Stromal cell of bone marrow (primary cell): ENCODE measurements at places on chromosomes 1 and 21.

- DNase-seq = no peak
These were observed 233.1 kb upstream of the VAMP3 start for GRCh38 chr1:7538033-7538432.

DNA sequence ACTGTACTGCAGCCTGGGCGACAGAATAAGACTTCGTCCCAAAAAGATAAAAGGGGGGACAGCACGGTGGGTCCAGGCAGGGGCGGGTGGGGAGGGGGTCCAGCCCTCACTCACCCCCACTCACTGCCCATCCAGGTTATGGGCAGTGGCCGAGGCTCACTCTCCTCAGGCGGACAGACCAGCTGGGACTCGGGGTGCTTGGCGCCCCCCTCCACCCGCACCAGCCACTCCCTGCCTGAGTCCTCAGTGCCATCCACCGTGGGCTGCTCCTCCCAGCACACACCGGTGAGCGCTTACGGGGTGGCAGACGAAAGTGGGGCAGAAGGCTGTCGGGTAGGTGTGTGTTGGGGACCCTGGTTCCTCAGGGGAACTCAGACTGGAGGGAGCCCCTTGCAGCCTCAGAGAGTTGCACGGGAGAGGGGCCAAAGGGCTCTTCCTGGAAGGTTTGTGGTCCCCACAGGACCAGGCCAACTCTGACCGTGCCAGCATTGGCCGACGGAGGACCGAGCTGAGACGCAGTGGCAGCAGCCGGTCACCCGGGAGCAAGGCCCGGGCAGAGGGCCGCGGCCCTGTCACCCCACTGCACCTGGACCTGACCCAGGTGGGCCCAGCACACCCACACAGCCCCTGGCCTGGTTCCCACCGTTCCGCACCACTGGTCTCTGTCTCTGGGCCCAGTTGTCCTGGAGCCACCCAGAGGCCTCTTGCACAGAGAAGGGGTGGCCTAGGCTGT is 6.6 kb downstream of the PLEKHN1 start:
- DNase-seq = no peak

DNA sequence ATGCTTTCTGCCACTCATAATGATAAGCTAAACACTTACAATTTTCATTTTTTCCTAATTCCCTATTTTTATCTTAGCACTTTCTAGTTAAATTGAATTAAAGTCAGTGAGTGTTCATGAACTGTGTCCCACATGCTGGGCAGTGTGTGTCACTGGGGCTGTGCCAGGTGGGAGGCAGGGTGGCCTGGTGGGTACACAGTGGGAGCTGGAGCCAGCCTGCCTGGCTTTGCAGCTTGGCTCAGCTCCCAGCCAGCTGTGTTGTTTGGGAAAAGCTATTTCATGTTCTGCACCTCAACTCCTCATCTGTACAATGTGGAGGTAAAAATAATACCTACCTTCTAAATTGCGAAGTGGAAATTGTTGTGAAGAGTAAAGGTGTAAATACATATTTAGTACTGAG is 238.4 kb downstream of the PLA2G4A start:
- DNase-seq = no peak

- no peak for DNase-seq
These were observed 145.5 kb downstream of the TENT5C start for GRCh38 chr1:117751321-117751720.

GRCh38 chr1:36829961-36830360 is 204.4 kb downstream of the GRIK3 start:
- DNase-seq = no peak

DNA sequence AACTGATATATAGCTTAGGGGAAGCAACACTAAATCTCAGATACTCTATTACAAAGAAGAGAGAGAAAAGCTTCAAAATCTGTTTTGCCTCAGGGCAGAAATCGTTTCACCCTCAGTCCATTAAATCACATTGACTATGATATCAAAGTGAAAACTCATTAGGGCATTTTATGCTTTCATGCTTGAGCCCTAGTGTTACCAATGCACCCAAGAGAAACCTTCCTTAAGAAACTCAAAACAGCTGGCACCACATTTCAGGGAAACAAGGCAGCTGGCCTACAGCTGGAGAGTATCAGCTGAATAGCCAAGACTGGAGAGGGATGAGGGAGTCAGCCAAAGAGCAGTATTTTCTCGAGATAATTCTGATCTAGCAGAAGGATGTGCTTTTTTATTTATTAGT is 14.9 kb downstream of the COLGALT2 start:
- DNase-seq = no peak

DNA sequence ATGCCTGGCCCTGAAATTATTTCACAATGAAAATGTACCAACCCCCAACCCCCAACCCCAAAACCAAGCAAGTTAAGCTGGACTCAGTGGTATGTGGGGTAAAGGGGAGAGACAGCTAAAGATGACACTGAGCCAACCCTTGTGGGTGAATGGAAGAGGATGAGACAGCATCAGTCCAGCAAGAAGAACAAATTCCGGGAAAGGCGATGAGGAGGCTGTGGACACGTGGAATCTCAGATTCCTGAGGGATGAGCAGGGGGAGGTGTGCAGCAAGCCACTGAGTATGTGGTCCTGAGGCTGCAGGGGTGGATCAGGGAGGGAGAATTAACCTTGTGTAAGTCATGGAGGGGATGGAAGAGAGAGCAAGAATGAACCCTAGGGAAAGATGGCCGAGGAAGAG is 14.4 kb upstream of the ZNF362 start:
- no peak for DNase-seq

DNA sequence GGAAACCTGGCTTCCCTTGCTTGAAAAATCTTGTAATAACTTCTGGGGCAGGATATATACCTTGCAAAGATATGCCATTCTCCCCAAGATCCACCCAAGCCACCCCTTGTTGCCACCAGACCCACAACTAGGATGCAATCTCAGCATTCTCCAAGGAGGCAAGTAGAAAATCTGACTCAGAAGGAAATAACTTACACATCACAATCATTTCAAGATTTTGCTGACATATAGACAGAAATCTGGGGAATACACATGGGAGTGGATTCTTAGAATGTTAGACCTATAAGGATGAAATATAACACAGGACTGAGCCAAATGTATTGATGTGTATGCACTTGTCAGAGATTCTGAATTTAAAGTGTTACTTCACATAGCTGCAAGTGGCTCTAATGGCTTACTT is 14.8 kb upstream of the ZDHHC18 start:
- DNase-seq = no peak

DNA sequence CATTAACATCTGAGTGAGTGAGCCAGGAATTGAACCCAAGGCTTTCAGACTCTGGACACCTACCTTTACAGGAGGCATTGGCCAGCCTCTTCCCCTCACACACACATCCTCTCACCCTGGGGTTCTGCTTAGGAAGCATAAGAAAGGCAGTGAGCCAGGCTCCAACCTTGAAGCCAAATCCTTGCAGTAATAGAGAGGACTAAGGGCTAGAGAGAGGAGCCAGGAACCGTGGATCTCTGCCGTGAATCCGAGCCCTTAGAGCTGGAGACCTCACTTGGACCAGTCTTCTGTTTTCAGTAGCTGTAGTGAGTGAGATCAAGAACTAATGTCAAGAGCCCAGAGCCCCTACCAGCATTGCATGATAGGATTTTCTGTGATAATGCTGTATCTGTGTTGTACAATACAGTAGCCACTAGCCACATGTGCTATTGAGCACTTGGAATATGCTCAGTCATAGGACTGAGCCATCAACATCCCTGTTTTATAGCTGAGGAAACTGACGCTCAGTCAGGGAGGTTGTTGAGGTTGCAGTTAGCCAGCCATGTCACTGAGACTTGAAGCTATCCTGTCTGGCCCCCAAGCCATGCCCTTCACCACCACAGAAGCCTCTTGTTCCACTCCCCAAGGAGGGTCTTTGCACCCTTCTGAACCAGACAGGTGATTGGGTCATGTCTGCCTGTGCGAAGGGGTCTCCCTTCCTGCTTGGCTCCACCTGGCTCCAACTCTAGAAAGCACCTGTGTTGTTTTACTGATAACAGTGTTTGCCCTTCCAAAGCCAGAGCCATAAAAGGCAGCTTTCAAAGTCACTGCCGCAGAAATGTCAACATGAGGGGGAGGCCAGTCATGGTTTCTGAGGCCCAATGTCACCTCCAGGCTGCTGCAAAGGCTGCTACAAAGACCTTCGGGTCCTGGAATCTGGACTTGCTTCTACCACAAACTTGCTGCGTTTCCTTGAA is 101.1 kb upstream of the JUN start:
- DNase-seq = no peak

DNA sequence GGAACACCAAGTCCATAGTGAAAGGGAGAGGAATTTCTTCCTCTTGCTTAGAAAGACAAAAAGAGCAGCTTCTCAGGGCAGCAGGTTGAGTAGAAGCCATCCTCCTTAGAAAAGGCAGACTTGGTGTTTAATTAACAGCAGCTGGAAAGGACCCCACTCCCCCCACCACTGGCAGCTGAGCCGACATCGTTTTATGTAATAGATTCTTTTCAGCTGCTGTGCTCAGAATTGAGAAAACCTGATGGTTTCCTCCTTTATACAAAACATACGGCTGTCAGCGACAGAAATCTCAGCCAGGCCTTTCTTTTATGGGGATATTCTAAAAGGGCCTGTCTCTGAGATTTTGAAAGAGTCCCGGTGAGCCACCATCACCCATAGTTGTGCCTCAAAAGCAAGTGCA is 49.9 kb downstream of the MAN1C1 start:
- DNase-seq = no peak

DNA sequence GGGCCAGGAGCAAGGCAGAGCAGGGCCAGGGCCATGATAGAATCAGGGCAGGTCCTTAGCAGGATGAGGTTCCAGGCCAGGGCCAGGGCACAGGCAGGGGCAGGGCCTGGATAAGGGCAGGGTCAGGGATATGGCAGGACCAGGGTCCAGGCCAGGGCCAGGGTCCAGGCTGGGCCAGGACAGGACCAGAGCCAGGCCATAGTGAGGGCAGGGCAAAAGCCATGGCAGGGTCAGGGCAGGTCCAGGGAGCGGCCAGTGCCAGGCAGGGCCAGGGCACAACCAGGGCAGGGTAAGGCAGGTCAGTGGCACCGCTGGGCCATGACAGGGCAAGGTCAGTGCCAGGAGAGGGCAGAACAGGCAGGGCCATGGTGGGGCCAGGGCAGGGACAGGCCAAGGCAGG is 152.2 kb downstream of the LIPI start:
- DNase-seq = no peak

GRCh38 chr1:9755441-9755995 is 68.2 kb downstream of the CLSTN1 start:
- no peak for DNase-seq

DNA sequence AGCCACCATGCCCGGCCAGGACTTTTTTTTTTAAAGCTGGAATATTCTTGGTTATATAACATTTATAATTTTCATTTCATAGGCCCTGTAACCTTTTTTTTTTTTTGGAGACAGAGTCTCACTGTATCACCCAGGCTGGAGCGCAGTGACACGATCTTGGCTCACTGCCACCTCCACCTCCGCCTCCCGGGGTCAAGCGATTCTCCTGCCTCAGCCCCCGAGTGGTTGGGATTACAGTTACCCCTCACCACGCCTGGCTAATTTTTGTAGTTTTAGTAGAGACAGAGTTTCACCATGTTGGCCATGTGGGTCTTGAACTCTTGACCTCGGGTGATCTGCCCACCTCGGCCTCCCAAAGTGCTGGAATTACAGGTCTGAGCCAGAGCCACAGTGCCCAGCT is 12.6 kb downstream of the ZYG11B start:
- no peak for DNase-seq

GRCh38 chr1:145706086-145706664 is 993 bp downstream of the PDZK1 start:
- DNase-seq = no peak

- no peak for DNase-seq
These were observed 2.2 kb upstream of the FBLIM1 start for GRCh38 chr1:15756143-15757015.

GRCh38 chr1:196481616-196482015 is 126.6 kb downstream of the KCNT2 start:
- DNase-seq = no peak

DNA sequence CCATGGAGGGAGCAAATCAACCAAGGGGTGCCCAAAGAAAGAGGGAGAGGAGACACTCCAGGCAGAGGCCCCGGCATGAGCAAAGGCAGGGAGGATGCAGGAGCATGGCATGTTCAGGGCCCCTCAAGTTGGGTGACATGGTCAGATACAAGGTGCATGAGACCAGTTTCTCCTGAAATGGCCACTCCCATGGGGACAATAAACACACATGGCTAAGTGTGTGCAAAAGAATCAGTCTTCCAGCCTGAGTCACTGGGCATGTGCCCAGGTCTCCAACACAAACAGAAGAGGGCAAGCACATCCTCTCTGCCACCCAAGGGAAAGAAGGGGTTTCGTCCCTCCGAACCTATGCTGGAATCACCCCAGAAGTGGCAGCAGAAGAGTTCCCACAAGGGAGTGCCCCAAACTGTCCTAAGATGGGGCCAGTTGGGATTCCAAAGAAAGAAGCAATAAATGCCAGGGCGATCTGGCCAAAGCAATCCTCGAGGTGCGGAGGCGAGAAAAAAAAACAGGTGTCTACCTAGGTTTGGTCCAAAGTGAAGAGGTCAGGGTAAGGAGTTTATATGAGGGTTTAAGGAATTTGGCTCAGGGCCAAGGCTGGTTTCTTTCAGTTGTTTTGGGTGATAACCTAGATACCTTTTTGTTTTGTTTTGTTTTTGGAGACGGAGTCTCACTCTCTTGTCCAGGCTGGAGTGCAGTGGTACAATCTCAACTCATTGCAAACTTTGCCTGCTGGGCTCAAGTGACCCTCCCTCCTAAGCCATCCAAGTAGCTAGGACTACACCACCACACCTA is 13.2 kb downstream of the CASP9 start:
- no peak for DNase-seq

DNA sequence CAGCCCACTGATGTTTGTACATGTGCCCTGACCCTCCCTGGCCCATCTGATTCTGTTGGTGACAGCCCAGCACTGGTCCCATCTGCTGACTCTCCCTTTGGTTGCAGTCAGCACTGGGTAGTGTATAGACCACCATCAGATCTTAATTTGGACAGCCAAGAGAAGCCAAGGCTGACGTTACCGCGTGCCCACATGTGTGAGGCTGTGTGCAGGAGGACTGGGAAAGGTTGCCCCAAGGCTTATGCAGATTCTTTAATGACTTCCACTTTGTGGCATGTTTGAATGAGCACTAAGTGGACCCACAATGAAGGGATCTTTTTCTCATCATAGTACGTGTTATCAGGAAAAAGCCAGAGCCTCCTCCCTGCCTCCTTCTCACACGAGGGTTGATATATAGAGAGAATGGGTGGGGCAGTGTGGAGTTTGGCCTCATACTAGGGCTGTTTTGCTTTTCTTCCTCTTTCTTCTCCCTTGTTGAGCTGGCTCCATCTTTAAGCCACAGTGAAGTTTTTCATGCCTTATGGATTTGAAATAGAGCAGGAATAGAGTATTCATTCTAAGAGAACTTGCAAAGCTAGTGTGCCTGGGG is 93.5 kb downstream of the NAV1 start:
- DNase-seq = no peak

GRCh38 chr1:111852261-111852721 is 96.6 kb downstream of the DDX20 start:
- no peak for DNase-seq
